Astrocyte (in vitro differentiated cells and primary cell): ENCODE measurements at places on chromosomes 13 and 19. TPM values are rescaled to one million over a fixed set of nuclear protein-coding genes. Genes with fewer than 3 reads are reported as not detected.

DNA sequence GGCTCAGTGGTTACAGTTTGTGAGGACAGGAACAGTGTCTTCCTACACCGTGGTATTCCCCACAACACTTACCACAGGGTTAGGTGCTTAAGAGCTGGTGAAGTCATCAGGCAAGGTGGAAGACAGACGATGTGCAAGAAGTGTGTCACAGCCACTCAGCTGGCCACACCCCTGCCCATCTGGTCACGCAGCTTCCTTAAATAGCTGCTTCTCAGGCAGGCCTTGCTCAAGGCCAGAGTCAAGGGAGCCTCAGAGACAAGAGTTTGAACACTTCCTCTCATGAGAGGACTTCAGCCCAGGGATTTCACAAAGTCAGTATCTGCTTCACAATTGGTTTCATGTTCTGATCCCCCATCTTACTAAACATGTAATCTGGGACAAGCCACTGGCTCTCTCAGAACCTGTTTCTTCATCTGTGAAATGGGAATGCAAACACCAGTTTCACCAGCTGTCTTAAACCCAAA, 80.3 kb upstream of the FRY start:
- peak; percentile 14 for DNase-seq

DNA sequence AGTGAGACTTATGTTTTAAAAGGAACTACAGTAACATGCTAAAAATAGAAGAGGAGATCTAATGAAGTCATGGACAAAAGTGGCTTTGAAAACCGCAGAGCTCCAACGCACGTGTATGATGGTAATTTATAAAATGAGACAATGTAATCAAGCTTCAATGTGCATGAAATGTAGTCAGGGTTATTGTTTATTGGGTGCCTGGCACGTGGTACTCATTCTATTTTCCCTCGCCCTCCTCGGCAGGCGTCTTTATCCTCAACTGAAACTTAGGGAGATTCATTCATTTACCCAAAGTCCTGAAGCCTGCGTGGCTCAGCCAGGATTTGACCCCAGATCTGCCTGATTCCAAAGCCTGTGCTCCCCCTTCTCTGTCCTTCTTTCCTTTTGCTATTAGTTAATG, 79.8 kb downstream of the CHST8 start:
- DNase-seq: no peak

GRCh38 chr13:91347996-91348905, 764 bp downstream of the MIR17HG start:
- peak; percentile 26 for DNase-seq

Gene KCTD12
- 13.0 and 13.7 TPM in 2 replicates for total RNA-seq

DNA sequence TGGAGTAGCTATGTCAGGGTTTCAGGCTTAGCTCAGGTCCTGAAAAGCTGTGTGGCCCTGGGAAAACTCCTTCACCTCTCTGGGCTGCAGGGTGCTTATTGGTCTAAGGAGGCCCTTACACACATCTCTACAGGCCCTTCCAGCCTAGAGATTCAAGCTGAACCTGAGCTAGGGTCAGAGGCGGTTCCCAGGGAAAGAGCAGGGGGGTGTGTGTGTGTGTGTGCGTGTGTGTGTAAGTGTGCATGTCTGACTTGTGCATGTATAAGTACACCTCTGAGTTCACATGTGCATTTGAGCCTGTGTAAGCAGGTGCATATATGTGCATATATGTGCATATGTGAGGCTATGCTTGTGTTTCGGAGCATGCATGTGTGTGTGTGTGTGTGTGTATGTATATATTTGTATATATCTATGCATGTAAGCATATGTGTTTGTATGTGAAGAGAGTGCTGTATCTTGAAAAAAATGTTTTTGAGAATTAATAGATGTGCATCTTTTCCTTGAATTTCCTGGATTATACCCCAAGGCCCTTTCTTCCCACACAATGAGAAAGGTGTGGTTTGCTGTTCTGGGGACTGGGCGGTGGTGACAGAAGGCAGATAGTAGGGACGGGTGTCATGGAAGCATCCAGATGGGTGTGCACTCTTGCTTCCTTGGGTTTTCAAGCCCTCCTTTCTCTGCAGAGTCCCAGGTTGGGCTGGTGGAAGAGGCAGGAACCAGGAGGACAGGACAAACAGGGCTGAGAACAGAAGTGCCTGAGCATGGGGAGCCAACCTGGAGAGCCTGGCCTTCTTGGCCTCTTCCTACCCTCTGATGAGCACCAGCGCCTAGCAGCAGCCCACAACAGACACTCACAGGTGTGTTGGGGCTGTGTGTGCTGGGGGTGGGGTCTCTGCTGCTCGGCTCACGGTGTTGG, 150.3 kb upstream of the TSHZ3 start:
- DNase-seq: no peak

- DNase-seq: no peak
These were observed 176.0 kb upstream of the TSC22D1 start for GRCh38 chr13:44752164-44752563.

DNA sequence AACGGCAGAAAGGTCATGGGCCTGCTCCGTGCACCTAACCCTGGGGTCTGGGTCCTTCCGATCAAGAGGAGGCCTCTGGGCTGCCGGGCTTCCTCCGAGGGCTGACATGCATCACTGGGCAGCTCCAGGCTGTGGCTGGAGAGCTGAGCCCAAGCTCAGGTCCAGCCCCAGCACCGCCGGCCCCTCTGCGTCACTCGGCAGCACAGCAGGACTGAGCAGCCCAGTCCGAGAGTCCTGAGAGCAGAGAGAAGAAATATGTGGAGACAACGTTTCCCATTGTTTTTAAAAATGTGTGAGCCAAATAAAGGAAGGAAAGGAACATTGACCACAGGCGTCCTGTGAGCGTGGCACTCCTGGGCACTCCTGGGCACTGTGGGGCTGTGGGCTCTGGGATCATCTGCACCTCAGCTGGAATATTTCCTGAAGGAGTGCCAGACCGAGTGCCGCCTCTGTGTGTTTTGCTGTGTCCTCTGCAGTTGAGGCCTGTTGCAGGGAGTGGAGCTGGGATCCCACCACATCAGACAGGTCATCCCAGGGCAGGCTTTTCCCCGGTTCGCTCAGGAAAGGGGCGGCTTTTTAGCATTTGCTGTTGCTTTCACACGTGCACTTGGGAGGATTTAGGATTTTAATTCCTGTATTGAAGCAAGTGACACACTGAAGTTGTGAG, 37.8 kb upstream of the TFDP1 start:
- no peak for DNase-seq
